PC-9 (cell line): ENCODE measurements at places on chromosomes 4 and X.

- H3K4me3 ChIP-seq, result no peak overlapping the region
- H3K27me3 ChIP-seq, result no peaks in the 10 kb centered on the region
- no peaks in the 10 kb centered on the region for H3K4me1 ChIP-seq
- H3K27ac ChIP-seq, result no peak overlapping the region
Measured at GRCh38 chrX:136041254-136041812, 56.1 kb downstream of the SLC9A6 start.

GRCh38 chr4:169116270-169116901 is 106.3 kb upstream of the CBR4 start:
- peak overlapping the region; percentile 98 for H3K27ac ChIP-seq
- H3K4me3 ChIP-seq, result no peak overlapping the region
- DNase-seq, result no peak
- H3K27me3 ChIP-seq, result no peaks in the 10 kb centered on the region

DNA sequence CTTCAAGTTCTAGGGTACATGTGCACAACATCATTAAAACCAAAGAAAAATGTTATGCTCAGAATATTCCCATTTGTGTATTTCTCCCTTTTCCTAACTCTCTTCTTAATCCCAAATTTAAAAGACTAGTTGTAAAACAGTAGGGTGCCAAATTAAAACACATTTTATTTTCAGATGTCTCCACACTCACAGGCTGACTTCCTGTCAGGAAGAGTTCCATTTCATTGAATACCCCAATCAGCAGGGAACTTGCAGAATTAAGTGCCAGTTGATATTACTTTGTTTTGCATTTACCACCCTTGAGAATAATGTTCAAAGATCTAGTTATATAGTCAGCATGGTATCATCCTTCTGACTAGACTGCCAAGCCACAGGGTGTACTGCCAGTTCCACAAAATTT is 207.9 kb downstream of the MAB21L2 start:
- H3K27ac ChIP-seq, result no peak overlapping the region
- no peaks in the 10 kb centered on the region for H3K4me1 ChIP-seq
- no peak overlapping the region for H3K4me3 ChIP-seq
- H3K36me3 ChIP-seq, result no peaks in the 10 kb centered on the region

DNA sequence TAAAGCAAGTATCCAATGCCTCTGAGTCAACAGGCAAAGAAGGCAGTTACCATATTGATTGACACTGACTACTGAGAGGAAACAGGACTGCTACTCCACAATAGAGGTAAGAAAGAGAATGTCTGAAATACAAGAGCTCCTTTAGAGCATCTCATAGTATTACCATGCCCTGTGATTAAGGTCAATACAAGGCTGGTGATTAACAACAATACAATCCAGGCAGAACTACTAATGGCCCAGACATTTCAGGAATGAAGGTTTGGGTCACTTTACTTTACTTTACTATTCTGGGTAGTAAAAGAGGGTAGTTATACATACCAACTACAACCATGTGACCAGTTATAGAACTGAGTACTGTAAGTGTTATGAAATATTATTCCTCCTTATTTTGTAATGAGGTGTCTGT is 44.5 kb downstream of the BRWD3 start:
- H3K36me3 ChIP-seq, result no peaks in the 10 kb centered on the region
- DNase-seq, result peak; percentile 63
- no peak overlapping the region for H3K4me3 ChIP-seq
- H3K4me1 ChIP-seq, result peaks cover 14% of the 10 kb centered on the region
- H3K27ac ChIP-seq, result peak overlapping the region; percentile 32; the same call in 1 of the 2 replicates

DNA sequence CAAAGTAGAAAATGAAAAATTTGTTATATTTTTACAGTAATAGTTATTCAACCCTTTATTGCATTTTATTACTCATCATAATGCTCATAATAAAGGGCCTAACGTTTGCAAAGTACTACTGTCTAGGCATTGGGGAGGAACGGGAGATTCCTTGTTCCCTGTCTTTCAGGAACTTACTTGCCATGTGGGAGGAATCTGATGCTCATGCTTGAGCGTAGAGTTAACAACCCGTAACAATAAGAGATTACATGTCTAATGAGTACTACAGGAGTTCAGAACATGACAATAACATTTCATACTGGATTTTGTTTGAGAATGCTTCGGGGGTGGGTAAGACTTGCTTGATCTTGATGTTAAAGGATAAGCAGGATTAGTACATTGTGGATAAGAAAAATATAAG is 2.9 kb downstream of the CCSER1 start:
- no peaks in the 10 kb centered on the region for H3K36me3 ChIP-seq
- H3K27me3 ChIP-seq, result no peaks in the 10 kb centered on the region
- no peak overlapping the region for H3K4me3 ChIP-seq
- no peak overlapping the region for H3K27ac ChIP-seq

- no peaks in the 10 kb centered on the region for H3K4me1 ChIP-seq
- no peak overlapping the region for H3K27ac ChIP-seq
- no peak for DNase-seq
- no peak overlapping the region for H3K4me3 ChIP-seq
- H3K36me3 ChIP-seq, result no peaks in the 10 kb centered on the region
Measured at GRCh38 chr4:182831376-182831775, 85.8 kb downstream of the DCTD start.

DNA sequence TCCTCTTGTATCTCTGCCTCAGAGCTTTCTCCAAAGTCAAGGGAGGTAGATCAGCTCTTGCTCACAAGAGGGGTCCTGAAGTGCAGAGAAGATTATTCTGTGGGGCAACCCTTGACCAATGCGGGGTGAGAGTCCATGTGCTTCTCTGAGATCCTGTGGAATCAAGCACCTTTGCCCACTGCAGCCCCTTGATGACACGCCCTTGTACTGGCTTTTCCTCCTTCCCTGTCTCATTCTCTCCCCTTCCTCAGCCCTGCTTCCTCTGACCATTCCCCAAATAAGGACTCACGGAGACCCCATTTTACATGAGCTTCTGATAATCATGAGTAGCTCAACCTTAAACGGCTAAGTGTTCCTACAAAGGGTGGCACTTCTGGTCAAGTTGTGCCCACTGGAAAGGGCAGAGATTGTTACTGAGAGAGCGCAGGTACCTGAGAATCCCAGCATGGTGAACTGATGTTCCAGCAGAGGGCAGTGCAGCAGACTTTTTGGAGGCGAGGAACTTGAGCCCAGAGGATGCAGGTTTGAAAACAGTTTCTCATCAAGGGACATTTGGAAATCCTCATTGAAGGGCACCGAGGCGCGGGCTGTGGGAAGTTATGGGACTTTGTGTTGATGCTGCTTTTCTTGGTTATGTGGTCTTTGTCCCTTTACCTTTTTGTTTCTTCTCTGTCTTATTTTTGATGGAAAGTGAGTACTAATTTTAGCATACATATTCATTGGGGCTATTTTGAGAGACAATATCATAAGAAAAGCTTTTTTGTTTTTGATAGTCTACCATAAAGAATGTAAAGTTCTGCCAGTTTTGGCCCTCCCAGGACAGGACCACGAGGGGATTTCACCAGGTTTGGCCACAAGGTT is 201.3 kb downstream of the RBM46 start:
- no peak for DNase-seq
- H3K4me1 ChIP-seq, result no peaks in the 10 kb centered on the region
- no peak overlapping the region for H3K4me3 ChIP-seq
- no peak overlapping the region for H3K27ac ChIP-seq

GRCh38 chr4:154466336-154466735 is 25.3 kb downstream of the DCHS2 start:
- H3K27me3 ChIP-seq, result no peaks in the 10 kb centered on the region
- no peaks in the 10 kb centered on the region for H3K36me3 ChIP-seq
- H3K4me3 ChIP-seq, result no peak overlapping the region
- H3K27ac ChIP-seq, result no peak overlapping the region
- no peaks in the 10 kb centered on the region for H3K4me1 ChIP-seq

- DNase-seq, result peak; percentile 23
- H3K36me3 ChIP-seq, result no peaks in the 10 kb centered on the region
- H3K27ac ChIP-seq, result peak overlapping the region; percentile 65
- no peak overlapping the region for H3K4me3 ChIP-seq
- peaks cover 33% of the 10 kb centered on the region for H3K4me1 ChIP-seq
Measured at GRCh38 chrX:40912576-40912975, 172.7 kb upstream of the USP9X start.

GRCh38 chr4:81505004-81505598 is 33.4 kb upstream of the RASGEF1B start:
- no peak overlapping the region for H3K4me3 ChIP-seq
- H3K4me1 ChIP-seq, result no peaks in the 10 kb centered on the region
- no peak overlapping the region for H3K27ac ChIP-seq
- no peaks in the 10 kb centered on the region for H3K36me3 ChIP-seq
- no peak for DNase-seq

- H3K4me3 ChIP-seq, result no peak overlapping the region
- no peaks in the 10 kb centered on the region for H3K4me1 ChIP-seq
- H3K27ac ChIP-seq, result no peak overlapping the region
- no peaks in the 10 kb centered on the region for H3K27me3 ChIP-seq
- H3K36me3 ChIP-seq, result no peaks in the 10 kb centered on the region
- DNase-seq, result no peak
Measured at GRCh38 chrX:112644713-112645112, 35.0 kb downstream of the LHFPL1 start.

DNA sequence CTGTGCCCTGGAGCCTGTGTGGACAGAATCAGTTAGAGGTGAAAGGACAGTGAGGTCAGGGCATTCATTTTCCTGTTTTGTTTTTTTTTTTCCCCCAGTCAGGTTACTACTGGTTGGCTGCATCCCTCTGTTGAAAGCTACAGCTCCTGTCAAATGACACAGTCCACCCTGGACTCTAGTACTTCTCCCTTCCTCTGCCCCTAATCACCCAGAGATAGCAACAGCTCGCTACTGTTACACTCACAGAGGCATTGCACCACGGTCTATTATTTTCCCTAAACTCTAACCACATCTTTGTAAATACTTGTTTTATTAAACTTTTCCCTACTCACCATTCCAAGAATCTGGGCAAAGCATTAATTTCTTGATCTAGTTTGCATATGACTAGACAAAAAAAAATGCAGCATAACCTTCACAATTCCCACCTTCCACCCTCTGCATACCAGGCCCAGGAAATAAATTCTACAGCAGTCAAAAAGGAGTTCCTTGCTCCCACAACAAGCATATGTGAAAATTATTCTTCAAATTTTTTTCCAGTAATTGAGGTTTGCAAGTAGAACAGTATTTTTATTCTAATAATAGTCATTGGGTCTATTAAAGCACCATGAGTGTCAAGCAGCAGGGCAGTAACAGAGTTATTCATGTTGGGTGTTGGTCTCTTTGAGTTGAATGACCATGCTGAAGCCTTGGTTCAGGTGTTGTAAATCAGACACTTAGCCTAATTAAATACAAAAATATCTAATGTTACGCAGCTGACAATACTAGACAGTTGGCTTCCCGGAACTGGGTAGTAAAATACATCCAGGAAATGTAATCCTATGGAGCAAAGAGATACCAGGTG is 329.2 kb downstream of the INPP4B start:
- no peaks in the 10 kb centered on the region for H3K27me3 ChIP-seq
- no peak overlapping the region for H3K4me3 ChIP-seq
- no peaks in the 10 kb centered on the region for H3K36me3 ChIP-seq
- peak; percentile 6 for DNase-seq
